ENCODE measurements at places on chromosomes 5 and 9.

GRCh38 chr9:134699343-134699740 lies 57.7 kb downstream of the COL5A1 start:
- H3K4me3 ChIP-seq, result no peak overlapping the region
- H3K4me1 ChIP-seq, result peaks cover 7% of the 10 kb centered on the region
- H3K36me3 ChIP-seq, result no peaks in the 10 kb centered on the region
- H3K27me3 ChIP-seq, result no peaks in the 10 kb centered on the region

- no peak overlapping the region for H3K27ac ChIP-seq
- no peak overlapping the region for H3K4me3 ChIP-seq
- peaks cover 4% of the 10 kb centered on the region for H3K4me1 ChIP-seq
- H3K27me3 ChIP-seq, result no peaks in the 10 kb centered on the region
- no peak for DNase-seq
- no peaks in the 10 kb centered on the region for H3K36me3 ChIP-seq
Observed at GRCh38 chr5:163535290-163535689, 29.9 kb downstream of the MAT2B start.

- H3K27ac ChIP-seq, result no peak overlapping the region
- H3K36me3 ChIP-seq, result no peaks in the 10 kb centered on the region
- no peaks in the 10 kb centered on the region for H3K4me1 ChIP-seq
- no peaks in the 10 kb centered on the region for H3K27me3 ChIP-seq
Observed at GRCh38 chr5:96081276-96081858, 119.7 kb upstream of the ELL2 start.

DNA sequence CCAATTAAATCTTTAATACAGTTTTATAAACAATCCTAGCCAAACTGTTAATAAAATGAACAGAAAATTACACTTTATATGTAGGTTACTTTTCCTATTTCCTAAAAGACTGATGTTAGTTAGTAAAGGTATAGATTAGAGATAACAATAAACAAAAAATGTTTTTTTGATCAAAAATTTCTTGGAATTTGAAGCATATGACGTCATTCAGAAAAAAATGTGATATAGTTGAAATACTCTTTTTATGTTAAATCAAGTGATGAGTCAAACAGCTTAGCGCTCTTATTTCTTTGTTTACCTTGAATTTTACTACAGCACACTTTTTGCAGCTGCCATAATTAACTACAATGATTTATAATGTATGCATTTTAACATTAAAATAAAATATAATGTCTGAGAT lies 195.8 kb downstream of the SLC12A2 start:
- H3K36me3 ChIP-seq, result peaks cover 82% of the 10 kb centered on the region
- H3K4me1 ChIP-seq, result no peaks in the 10 kb centered on the region
- no peak overlapping the region for H3K27ac ChIP-seq
- DNase-seq, result no peak
- no peaks in the 10 kb centered on the region for H3K27me3 ChIP-seq
- H3K4me3 ChIP-seq, result no peak overlapping the region

DNA sequence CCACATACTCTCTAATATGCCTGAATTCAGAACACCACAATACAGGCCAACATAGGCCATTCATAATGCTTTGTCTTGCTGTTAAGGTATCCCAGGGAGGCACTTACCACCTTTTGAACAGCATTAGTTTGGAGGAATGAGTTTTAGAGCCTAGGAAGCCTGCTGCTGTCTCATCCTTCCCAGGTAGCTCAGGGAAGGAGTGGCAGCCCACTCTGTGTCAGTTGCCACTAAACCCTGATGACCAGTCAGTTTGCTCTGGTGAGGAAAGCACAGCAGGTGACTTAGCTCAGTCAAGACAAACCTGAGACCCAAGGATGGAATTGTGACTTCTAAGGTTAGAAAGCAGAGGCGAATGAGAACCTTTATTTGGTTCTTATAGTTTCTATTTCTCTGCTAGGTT lies 337.4 kb upstream of the ATP10B start:
- H3K27ac ChIP-seq, result no peak overlapping the region
- H3K4me1 ChIP-seq, result no peaks in the 10 kb centered on the region
- no peak overlapping the region for H3K4me3 ChIP-seq
- no peaks in the 10 kb centered on the region for H3K27me3 ChIP-seq
- H3K36me3 ChIP-seq, result no peaks in the 10 kb centered on the region
- no peak for DNase-seq

DNA sequence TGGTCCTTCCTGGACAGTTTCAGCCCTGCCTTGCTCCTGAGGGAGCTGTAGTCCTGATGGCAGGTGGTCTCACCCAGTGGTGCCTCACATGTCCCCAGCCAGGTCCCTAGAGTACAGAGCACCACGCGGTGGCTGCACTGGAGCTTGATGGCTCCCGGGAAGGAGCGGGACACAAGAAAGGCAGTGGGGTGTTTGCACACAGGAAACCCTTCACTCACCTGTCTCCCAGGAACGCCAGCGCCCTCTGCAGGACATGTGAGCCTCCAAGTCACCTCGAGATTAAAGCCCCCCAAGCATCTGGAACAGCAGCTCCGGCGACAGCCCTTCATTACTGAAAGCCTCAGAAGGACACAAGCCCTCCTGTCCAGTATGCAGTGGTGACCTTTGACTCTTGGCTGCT lies 19.9 kb upstream of the TMEM250 start:
- no peaks in the 10 kb centered on the region for H3K36me3 ChIP-seq
- H3K4me3 ChIP-seq, result no peak overlapping the region
- H3K4me1 ChIP-seq, result peaks cover 11% of the 10 kb centered on the region
- peak; percentile 56 for DNase-seq
- H3K27ac ChIP-seq, result no peak overlapping the region

GRCh38 chr5:154168395-154168794 lies 22.1 kb upstream of the GALNT10 start:
- no peaks in the 10 kb centered on the region for H3K27me3 ChIP-seq
- H3K4me1 ChIP-seq, result peaks cover 6% of the 10 kb centered on the region
- no peaks in the 10 kb centered on the region for H3K36me3 ChIP-seq
- H3K4me3 ChIP-seq, result no peak overlapping the region
- DNase-seq, result no peak
- no peak overlapping the region for H3K27ac ChIP-seq

GRCh38 chr5:14687023-14687665 lies 22.6 kb downstream of the OTULIN start:
- peaks cover 20% of the 10 kb centered on the region for H3K36me3 ChIP-seq
- H3K4me1 ChIP-seq, result peaks cover 2% of the 10 kb centered on the region
- H3K27me3 ChIP-seq, result no peaks in the 10 kb centered on the region
- DNase-seq, result no peak
- H3K27ac ChIP-seq, result no peak overlapping the region

DNA sequence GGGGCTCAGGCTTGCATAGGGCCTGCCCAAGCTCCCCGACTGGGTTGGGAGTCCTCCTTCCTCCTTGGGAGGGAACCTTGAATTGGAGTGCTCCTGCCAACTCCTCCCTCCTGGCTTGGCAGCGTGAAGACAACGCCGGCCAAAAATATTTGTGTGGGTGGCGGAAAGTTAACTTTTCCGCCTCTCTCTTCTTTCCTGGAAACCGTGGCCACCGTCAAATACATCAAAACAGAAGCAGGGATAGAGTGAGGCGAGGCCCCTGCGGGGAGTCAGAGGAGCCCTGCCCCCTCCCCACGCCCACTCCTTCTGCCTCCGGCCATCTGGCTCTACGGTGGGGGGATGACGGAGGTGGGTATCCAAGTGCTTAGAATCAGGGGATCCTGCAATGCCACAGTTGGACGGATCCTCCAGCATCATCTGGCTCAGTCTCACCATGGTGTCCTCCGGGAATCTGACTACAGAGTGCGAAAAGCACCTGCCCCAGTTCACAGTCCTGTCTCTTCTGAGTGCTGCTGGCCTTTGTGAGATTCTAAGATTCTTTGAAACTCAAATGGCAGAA lies 25.2 kb upstream of the SYNPO start:
- no peaks in the 10 kb centered on the region for H3K27me3 ChIP-seq
- H3K4me1 ChIP-seq, result peaks cover 10% of the 10 kb centered on the region
- no peaks in the 10 kb centered on the region for H3K36me3 ChIP-seq
- H3K27ac ChIP-seq, result no peak overlapping the region
- no peak for DNase-seq

- peaks cover 2% of the 10 kb centered on the region for H3K4me1 ChIP-seq
- no peak for DNase-seq
- no peak overlapping the region for H3K4me3 ChIP-seq
- H3K27ac ChIP-seq, result no peak overlapping the region
- H3K36me3 ChIP-seq, result no peaks in the 10 kb centered on the region
Observed at GRCh38 chr5:174348311-174348981, 302.9 kb downstream of the NSG2 start.

- H3K4me3 ChIP-seq, result no peak overlapping the region
- no peak overlapping the region for H3K27ac ChIP-seq
- H3K4me1 ChIP-seq, result no peaks in the 10 kb centered on the region
- no peaks in the 10 kb centered on the region for H3K27me3 ChIP-seq
- H3K36me3 ChIP-seq, result no peaks in the 10 kb centered on the region
- DNase-seq, result no peak
Observed at GRCh38 chr9:129549684-129550083, 71.2 kb downstream of the C9orf50 start.

GRCh38 chr5:56493766-56494165 lies 260.6 kb upstream of the ANKRD55 start:
- no peaks in the 10 kb centered on the region for H3K27me3 ChIP-seq
- no peaks in the 10 kb centered on the region for H3K36me3 ChIP-seq
- H3K4me3 ChIP-seq, result no peak overlapping the region
- no peaks in the 10 kb centered on the region for H3K4me1 ChIP-seq

- no peaks in the 10 kb centered on the region for H3K36me3 ChIP-seq
- H3K4me3 ChIP-seq, result no peak overlapping the region
- no peak overlapping the region for H3K27ac ChIP-seq
- peaks cover 6% of the 10 kb centered on the region for H3K27me3 ChIP-seq
- H3K4me1 ChIP-seq, result peaks cover 2% of the 10 kb centered on the region
Observed at GRCh38 chr5:140141241-140141640, 15.5 kb downstream of the IGIP start.

GRCh38 chr5:39943811-39944210 lies 519.0 kb upstream of the DAB2 start:
- H3K4me1 ChIP-seq, result no peaks in the 10 kb centered on the region
- no peak overlapping the region for H3K4me3 ChIP-seq
- no peaks in the 10 kb centered on the region for H3K36me3 ChIP-seq
- DNase-seq, result no peak
- no peak overlapping the region for H3K27ac ChIP-seq

DNA sequence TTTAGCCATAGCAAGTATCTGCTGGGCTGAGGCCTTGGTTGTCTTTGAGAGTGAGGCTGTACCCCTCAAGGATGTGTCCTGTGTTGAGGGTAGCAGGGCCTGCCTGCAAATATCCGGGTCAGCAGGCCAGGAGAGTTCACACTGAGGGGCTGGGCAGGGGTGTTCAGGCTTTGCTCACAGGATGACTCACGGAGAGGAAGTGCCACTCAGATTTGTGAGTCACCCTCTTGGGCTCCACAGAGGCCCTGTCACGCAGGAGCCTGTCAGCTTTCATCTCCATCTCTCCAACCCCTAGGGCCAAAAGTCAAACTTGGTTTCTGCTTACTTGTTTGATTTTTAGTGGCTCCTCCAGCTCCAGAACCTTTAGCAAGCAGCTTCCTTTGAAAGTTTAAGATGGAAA lies 211.5 kb downstream of the SEC61B start:
- no peak for DNase-seq
- H3K27ac ChIP-seq, result no peak overlapping the region
- H3K4me1 ChIP-seq, result no peaks in the 10 kb centered on the region
- no peak overlapping the region for H3K4me3 ChIP-seq

GRCh38 chr9:2016408-2017330 lies 1.5 kb downstream of the SMARCA2 start:
- no peaks in the 10 kb centered on the region for H3K36me3 ChIP-seq
- peaks cover 45% of the 10 kb centered on the region for H3K27me3 ChIP-seq
- DNase-seq, result peak; percentile 46
- peak overlapping the region; percentile 67 for H3K4me3 ChIP-seq

- no peak overlapping the region for H3K27ac ChIP-seq
- H3K4me3 ChIP-seq, result no peak overlapping the region
- H3K36me3 ChIP-seq, result no peaks in the 10 kb centered on the region
- DNase-seq, result no peak
- no peaks in the 10 kb centered on the region for H3K27me3 ChIP-seq
Observed at GRCh38 chr5:79750611-79751510, 61.2 kb downstream of the CMYA5 start.

Measured in neuronal stem cell (in vitro differentiated cells).